ENCODE measurements at places on chromosomes 1 and 21.

GRCh38 chr1:203693721-203694120 lies 67.1 kb downstream of the ATP2B4 start:
- no peak for DNase-seq

GRCh38 chr1:201540846-201541735 lies 2.2 kb downstream of the NAV1 start:
- no peak for DNase-seq

DNA sequence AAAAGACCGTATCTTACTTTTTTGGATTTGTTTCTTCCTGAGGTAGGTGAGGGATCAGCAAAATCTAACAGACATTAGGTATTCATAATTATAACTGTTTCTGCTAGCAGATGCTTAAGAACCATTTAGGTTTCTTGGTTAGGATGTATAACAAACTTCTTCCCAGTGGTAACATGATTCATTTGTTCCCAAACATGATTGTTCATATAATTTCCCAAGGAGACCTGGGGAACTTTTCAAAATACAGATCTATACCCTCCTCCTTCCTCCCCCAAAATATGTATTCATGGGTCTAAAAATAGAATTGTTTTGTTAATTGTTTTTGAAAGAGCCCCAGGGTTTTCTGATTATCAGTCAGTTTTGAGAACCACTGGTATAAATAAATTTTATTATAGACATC lies 228.2 kb downstream of the COP1 start:
- no peak for DNase-seq

DNA sequence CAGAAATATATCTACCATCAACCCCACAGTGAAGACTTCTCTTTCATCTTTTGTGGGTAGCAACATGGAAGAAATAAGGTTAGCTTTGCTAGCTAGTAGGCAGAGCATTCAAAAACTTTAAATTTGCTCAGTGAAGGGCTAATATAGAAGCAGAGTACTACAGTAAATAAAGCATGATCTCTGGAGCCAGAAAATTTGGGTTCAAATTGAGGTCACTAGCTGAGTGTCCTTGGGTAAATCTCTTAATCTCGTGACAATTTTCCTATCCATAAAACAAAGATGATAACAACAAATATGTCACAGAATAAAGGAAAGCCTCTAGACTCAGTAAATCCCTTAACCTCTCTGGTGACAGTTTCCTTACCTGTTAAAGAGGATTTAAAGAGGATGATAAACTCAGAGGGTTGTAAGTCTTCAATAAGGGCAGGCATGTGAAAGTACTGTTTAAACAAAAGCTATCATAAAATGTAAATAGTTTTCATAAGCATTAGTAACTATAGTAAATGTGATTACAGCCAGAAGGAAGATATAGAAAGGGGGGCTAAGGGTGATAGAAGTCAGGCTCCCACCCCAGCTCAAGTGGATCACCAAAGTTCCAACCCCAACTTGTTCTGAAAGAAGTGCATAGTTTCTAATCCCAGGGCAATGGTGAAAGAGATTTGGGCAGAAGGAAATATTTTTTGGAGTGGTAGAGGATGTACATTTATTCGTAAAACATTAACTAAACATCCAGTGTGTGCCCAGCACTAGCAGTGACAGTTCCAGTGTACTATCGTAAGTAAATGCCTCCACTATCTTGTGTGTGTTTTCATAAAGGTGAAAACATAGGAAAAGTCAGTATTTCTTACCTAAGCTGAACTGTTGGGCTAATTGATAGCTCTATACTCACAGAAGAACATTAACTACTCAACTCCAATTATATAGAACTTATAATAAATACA lies 24.8 kb downstream of the TM2D1 start:
- no peak for DNase-seq

GRCh38 chr1:7177438-7178146 lies 392.3 kb downstream of the CAMTA1 start:
- DNase-seq, result no peak

Data from stimulated activated CD4-positive, alpha-beta T cell treated with anti-CD3 and anti-CD28 coated beads, Interleukin-4, amount 100 ng/mL, for 1 hour (primary cell).